ENCODE measurements at places on chromosomes 12 and 14.

DNA sequence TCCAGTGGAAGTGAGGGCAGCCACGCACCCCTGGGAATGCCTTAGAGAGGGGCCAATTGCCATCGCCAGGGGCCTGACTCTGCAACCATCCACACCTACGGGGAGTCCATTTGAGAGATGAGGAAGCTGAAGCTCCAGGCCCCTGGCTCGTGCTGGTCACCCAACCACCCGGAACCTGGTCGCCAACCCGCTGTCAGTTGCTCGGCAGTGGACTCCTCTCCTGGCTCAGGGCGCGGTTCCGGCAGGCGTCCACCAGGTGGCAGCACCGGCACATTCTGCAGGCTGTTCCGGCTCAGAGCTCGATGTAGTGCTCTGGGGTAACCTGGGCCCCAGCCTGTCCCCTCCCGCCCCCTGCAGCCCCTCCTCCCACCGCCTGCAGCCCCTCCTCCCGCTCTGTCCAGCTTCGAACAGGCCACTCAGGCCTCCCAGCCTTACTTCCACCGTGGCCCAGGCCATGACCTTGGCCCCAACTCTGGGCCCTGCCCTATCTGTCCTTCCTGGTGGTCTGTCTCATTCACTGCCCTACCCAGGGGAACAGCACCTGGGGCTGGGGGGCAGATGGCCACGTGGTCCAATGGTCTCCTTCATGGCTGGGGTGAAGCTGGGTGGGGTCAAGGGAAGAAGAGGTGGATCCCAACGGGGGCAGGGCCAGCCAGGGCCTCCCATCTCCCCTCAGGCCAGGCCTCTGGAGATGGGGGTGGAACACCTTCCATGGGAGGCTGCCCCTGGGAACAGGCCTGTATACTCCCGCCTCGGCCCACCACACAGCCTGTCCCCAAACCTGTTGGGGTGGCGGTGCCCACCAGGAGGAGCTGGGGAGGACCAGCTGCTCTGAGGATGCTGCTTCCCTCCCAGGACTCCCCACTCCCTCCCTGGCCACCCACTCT, 15.7 kb downstream of the SIVA1 start:
- peak; percentile 91 for DNase-seq

DNA sequence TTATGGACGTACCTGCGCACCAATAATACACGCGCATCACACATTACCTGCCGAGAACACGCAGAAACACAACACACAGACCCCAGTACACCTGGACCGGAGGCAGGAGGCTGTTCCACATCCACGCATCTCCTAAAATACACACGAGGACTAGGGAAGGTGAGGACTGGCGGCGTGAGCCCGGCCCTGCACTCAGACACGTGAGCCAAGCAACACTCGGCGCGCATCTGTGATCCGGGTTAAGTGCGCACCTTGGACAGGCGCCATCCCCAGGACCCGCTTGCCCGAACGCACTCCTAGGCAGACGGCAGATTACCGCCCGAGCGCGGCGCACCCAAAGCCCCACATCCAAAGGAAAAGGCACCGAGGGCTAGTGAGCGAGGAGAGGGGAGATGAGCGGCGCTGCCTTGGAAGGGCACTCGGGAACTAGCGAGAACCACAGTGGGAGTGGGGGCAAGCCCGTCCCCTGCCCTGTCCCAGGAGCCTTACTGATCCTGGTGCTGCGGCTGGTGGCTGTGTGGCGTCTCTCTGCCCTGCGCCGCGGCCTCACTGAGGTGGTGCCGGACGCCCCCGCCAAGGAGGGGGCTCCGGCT, 417 bp downstream of the GLS2 start:
- no peak for DNase-seq

GRCh38 chr14:34219661-34220377, 242.2 kb downstream of the SPTSSA start:
- no peak for DNase-seq

DNA sequence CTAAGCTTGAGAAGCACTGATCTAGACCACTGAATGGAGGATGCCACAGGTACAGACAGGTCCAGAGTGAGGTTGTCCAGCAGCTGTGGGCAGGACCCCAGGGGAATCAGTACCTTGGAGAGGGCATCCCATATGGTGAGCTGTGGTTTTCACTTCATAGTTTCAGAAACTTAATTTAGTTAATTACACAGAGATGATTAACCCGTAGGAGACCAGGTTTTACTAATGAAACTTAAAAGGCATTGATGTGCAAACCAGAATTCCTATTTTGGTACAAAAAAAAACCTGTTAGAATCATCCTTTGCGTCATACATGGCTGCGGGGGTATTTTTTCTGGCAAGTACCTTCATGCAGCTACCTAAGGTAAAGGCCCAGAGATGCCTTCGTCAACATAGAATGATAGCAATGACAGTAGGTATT, 159.3 kb downstream of the DACT1 start:
- DNase-seq, result no peak

DNA sequence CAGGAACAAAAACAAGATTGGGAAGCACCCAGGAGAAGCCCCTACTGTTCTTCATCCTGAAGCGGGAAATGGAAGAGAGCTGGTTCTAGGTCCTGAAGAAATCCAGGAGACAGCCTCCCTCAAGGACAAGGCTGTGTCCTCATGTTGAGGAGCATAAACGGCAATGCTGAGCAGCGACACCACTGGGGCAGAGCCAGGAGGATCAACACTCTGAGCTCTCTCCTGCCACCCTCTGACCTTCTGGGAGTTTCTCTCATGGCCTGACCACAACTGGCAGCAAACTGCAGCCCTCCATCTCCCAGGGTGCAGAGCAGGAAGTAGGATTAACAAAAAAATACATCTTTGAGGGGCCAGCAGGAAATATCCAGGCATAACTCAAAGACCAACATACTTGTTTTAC, 1292.2 kb upstream of the TMEM132C start:
- no peak for DNase-seq

GRCh38 chr12:31369712-31370521, 44.0 kb upstream of the SINHCAF start:
- no peak for DNase-seq

DNA sequence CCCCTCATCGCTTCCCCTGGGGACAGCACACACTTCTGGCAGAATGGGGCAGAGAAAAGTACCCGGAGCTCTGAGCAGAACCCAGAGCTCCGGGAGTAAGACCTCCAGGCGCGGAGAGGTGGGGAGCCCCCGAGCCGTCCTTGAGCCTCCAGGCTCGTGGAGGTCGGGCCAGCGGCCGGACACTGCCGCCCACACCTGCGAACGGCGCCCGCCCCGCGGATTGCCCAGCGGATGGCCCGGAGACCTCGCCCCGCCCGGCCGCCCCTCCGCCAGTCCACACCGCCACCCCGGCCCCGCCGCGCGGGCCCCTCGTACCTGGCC, 344 bp downstream of the SPTLC2 start:
- DNase-seq, result no peak

GRCh38 chr14:29927376-29928116, at the start of gene PRKD1:
PRKD1 (minus strand) TSS chr14:29927847.
- DNase-seq, result no peak

DNA sequence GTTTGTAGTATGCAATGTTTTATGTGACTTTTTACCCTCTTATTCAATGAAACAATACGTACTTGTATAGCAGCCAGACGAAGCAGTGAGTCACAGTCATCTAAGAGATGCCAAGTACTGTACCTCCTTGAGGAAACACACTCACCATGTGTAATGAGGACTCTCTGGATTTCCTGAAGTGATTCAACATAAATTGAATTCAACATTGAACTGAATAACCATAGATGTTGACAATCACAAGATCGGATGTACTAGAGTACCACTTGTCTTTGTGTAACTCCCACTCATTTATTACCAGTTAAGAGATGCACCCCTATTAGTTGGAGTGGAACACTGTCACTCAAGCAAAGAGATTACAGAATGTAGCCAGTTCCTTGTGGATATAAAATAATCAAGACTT, 175.2 kb upstream of the HMGA2 start:
- DNase-seq, result no peak

All from T-helper 2 cell (primary cell).